Fibroblast of lung (primary cell): ENCODE measurements at places on chromosomes 4 and X. TPM values are rescaled to one million over a fixed set of nuclear protein-coding genes. Genes with fewer than 3 reads are reported as not detected.
A peak's percentile ranks its signal among the peaks of the same experiment; 100 is the strongest.

The MAML3 gene
- total RNA-seq = 2.0 and 2.1 TPM in 2 replicates

DNA sequence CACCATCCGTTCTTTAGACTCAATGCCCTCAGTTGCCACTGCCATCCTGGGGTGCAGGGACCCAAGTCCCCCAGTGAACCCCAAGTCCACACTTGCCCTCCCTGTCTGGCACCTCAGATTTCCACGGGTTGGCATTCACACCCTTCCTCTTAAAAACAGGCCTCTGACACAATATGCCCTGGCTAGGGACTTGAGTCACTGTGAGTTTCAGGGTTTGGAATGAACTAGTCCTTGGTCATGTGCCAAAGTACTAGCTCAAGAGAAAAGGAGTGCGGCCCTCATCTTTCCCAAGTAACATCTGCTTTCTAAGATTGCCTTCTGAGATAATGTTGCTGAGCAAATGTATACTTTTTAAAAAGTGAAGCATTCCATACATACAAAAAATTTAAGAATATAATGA lies 134.0 kb downstream of the MID1 start:
- no peaks in the 10 kb centered on the region for H3K27me3 ChIP-seq
- H3K4me1 ChIP-seq = peaks cover 2% of the 10 kb centered on the region
- no peaks in the 10 kb centered on the region for H3K36me3 ChIP-seq
- H3K27ac ChIP-seq = peak overlapping the region; percentile 8
- no peak overlapping the region for H3K4me3 ChIP-seq

- H3K36me3 ChIP-seq = no peaks in the 10 kb centered on the region
- no peaks in the 10 kb centered on the region for H3K27me3 ChIP-seq
- DNase-seq = no peak
- H3K27ac ChIP-seq = no peak overlapping the region
- no peak overlapping the region for H3K4me3 ChIP-seq
- H3K4me1 ChIP-seq = no peaks in the 10 kb centered on the region
These were observed 10.0 kb upstream of the MTM1 start for GRCh38 chrX:150558424-150558823.

DNA sequence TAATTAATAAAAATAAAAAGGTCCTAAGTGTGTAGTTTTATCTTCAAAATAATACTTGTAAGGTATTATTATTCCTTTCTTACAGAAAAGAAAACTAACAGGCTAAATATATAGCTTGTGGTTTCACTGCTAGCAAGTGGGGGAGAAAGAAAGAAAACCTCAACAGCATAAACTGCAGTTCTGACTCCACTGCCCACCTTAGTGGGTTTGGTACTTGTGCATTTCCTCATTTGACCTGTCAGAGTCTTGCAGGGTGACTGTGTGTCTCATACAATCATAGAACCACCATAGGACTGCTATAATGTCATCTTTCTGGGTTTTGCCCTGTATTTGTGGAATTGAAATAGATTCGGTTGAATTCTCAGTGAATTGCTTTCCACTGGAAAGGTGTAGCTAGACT lies 94.7 kb upstream of the PUDP start:
- no peaks in the 10 kb centered on the region for H3K27me3 ChIP-seq
- H3K36me3 ChIP-seq = no peaks in the 10 kb centered on the region
- H3K4me1 ChIP-seq = no peaks in the 10 kb centered on the region
- no peak for DNase-seq
- no peak overlapping the region for H3K4me3 ChIP-seq
- no peak overlapping the region for H3K27ac ChIP-seq

DNA sequence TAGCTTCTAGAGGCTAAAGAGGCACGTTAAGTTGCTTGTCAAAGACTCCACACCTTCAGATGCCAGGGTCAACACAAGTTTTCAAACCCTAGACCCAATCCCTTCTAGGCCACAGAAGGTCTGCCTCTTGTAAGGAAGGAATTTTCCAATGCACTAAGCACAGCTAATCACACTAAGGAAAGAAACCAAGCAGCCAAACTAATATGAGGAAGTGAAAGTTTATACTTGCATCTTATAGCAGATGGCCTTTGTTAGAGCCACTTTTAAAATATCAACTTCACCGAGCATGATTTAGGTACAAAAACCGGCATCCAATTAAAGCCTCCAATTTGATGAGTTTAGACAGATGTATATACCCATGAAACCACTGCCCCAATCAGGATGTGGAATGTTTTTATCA lies 9.9 kb downstream of the FHL1 start:
- H3K4me1 ChIP-seq = peaks cover 5% of the 10 kb centered on the region
- no peaks in the 10 kb centered on the region for H3K36me3 ChIP-seq
- H3K27me3 ChIP-seq = no peaks in the 10 kb centered on the region
- H3K27ac ChIP-seq = no peak overlapping the region
- no peak overlapping the region for H3K4me3 ChIP-seq

DNA sequence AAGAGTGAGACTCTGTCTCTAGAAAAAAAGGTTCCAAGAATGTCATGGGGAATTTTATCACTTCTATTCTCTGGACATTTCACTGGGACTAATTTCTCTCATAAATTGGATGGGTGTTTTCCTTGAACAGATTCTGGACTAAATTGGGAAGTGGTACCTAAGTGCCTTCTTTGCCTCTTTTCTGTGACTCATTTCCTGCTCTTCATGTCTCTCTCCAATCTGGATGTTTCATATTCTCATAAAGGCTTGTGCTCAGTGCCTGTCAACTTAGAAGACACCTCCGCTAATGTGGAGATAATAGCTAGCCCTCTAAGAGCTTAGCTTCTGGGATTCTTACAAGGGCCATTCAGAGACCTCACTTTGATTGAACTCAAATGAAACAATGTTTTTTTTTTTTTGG lies 38.0 kb upstream of the IGFBP7 start:
- no peak overlapping the region for H3K4me3 ChIP-seq
- peak; percentile 40 for DNase-seq
- no peaks in the 10 kb centered on the region for H3K27me3 ChIP-seq
- no peak overlapping the region for H3K27ac ChIP-seq

GRCh38 chrX:40008791-40009461 lies 88.8 kb downstream of the BCOR start:
- H3K4me3 ChIP-seq = no peak overlapping the region
- H3K27me3 ChIP-seq = no peaks in the 10 kb centered on the region
- no peak overlapping the region for H3K27ac ChIP-seq
- peaks cover 12% of the 10 kb centered on the region for H3K4me1 ChIP-seq
- DNase-seq = peak; percentile 25

GRCh38 chrX:116345958-116346357 lies 90.4 kb upstream of the SLC6A14 start:
- no peaks in the 10 kb centered on the region for H3K27me3 ChIP-seq
- DNase-seq = no peak
- H3K36me3 ChIP-seq = no peaks in the 10 kb centered on the region
